ENCODE measurements at places on chromosomes 4 and X.

- no peak for DNase-seq
Observed at GRCh38 chrX:32948130-32948529, 263.2 kb downstream of the DMD start.

DNA sequence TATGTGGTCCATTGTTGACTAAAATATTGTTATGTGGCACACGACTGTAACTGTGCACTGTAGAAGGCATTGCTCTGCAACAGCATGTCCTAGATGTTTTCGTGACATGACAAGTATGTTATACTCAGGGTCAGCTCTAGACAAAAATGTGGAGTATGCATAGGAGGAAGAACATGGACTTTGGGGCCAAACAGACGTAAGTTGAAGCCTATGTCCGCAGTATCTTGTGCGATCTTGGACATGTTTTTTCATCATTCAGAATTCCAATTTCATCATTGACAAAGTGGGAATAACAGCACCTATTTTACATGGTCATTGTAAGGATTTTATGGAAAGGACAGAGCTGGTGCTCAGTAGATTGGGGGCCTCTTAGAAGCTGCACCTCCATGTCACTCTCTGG lies 27.7 kb upstream of the PROM1 start:
- DNase-seq, result no peak

GRCh38 chrX:72498782-72499181 lies 73.9 kb downstream of the HDAC8 start:
- no peak for DNase-seq

GRCh38 chr4:55001538-55001937 lies 123.9 kb downstream of the KDR start:
- DNase-seq, result no peak

All from stimulated activated CD8-positive, alpha-beta memory T cell treated with anti-CD3 and anti-CD28 coated beads, Interleukin-15, amount 100 ng/mL, for 24 hours (primary cell).